HT1080 (cell line): ENCODE measurements at places on chromosomes 7 and 10. TPM values are rescaled to one million over a fixed set of nuclear protein-coding genes. Genes with fewer than 3 reads are reported as not detected.

The ADAM22 gene
- 5.9 and 7.0 TPM in 2 replicates for total RNA-seq

The TDRD1 gene
- total RNA-seq, result not detected in 2 replicates

The GIMAP6 gene
- total RNA-seq, result 1.4 and 1.6 TPM in 2 replicates

The ADIRF gene
- 0.77 and 1.2 TPM in 2 replicates for total RNA-seq

DNA sequence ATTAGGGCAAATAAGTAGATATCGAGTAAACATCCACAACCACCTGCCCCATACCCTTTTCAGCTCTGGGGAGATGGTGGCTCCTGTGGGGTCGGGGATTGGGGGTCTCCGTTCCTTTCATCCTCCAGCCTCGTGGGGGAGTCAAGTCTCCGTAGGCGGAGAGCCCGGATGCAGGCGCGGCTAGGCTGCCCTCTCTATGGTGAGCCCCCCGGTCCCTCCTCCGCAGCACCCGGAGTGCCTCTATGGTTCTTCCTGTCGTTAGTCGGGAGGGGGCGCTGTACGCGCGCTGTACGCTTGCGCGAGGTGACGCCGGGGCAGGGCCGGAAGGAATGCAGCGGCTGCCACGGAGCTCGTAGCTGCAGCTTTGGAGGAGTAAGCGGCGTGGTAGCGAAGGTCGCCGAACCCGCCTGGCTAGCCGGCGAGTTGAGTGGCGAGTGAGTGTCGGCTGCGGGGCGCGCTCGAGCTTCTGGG, 14.8 kb upstream of the MMD2 start:
- DNase-seq, result peak; percentile 85

DNA sequence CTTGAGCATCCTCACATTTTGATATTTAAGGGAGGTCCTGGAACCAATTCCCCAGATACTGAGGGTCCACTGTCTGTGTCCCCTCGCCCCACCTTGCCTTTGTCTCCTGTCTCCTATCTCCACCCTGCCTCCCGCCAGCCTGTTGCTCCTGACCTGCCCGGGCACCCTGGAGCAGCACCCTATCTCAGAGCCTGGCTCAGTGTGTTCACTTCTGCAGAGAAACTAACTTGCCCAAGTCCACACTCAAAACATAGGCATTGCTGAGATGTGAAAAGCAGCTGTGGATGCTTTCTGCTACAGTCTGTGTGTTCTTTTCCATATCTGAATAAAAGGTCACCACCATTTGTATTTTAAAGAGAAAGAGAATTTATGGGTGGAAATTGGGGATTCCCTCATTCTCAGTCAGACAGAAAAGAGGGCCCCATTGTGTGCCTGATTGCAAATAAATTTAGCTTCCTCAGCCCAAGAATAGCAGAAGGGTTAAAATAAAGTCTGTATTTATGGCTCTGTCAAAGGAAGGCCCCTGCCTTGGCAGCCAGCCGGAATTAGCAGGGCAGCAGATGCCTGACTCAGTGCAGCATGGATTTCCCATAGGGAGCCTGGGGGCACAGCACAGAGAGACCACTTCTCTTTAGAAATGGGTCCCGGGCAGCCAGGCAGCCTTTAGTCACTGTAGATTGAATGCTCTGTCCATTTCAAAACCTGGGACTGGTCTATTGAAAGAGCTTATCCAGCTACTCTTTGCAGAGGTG, 161.3 kb downstream of the EGFR start:
- DNase-seq, result no peak
